ENCODE measurements at places on chromosomes 11 and 22. TPM values are rescaled to one million over a fixed set of nuclear protein-coding genes. Genes with fewer than 3 reads are reported as not detected.

The OR8D2 gene
- total RNA-seq: not detected

The IFTAP gene
- total RNA-seq: 39.3 TPM

The TNRC6B gene
- 4.2 TPM for total RNA-seq

The GPHA2 gene
- not detected for total RNA-seq

The C11orf52 gene
- not detected for total RNA-seq

The THY1 gene
- total RNA-seq: 122 TPM

The PHLDA2 gene
- total RNA-seq: 26.4 TPM

The PIWIL4 gene
- total RNA-seq: 0.20 TPM

The PLEKHA7 gene
- total RNA-seq: not detected

The LMO2 gene
- total RNA-seq: not detected

The MLC1 gene
- total RNA-seq: not detected

The KCNJ11 gene
- total RNA-seq: not detected

The SCGB2A2 gene
- not detected for total RNA-seq

The FIBIN gene
- total RNA-seq: 3.4 TPM

The MTFP1 gene
- 25.3 TPM for total RNA-seq

The FAM83F gene
- not detected for total RNA-seq

The ANKRD49 gene
- 24.2 TPM for total RNA-seq
